ENCODE measurements at places on chromosomes 12 and 14. TPM values are rescaled to one million over a fixed set of nuclear protein-coding genes. Genes with fewer than 3 reads are reported as not detected.

DNA sequence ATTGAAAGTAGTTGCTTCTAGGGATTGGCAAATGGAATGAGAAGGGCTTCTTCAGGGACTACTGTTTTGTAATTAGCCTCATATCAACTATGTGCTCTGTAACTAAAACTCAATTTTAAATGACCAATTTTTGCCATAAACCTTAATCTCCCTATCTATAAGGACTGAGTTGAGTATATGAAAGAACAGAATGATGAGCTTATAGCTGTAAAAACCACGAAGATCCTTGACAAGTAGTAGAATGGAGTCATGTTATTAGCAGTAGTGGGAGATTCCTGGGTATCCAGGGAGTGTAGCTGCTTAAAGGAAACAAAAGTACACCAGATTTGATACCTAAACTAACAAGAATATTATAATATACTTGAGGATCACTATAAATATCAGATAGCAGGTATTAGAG is 28.0 kb downstream of the LGALS3 start:
- H3K4me3 ChIP-seq = no peak overlapping the region
- H3K36me3 ChIP-seq = no peaks in the 10 kb centered on the region
- no peaks in the 10 kb centered on the region for H3K27me3 ChIP-seq
- no peak overlapping the region for H3K27ac ChIP-seq
- H3K4me1 ChIP-seq = no peaks in the 10 kb centered on the region
- no peak for ATAC-seq

- no peaks in the 10 kb centered on the region for H3K36me3 ChIP-seq
- no peak overlapping the region for H3K27ac ChIP-seq
- no peak overlapping the region for H3K4me3 ChIP-seq
- H3K4me1 ChIP-seq = no peaks in the 10 kb centered on the region
Measured at GRCh38 chr12:108442067-108442466, 73.0 kb upstream of the FICD start.

- no peak for ATAC-seq
- no peak overlapping the region for H3K27ac ChIP-seq
- H3K4me1 ChIP-seq = peaks cover 12% of the 10 kb centered on the region
- no peaks in the 10 kb centered on the region for H3K27me3 ChIP-seq
- no peak overlapping the region for H3K4me3 ChIP-seq
Measured at GRCh38 chr12:123450636-123451035, 7.3 kb upstream of the SNRNP35 start.

- H3K27ac ChIP-seq = no peak overlapping the region
- ATAC-seq = no peak
- H3K36me3 ChIP-seq = no peaks in the 10 kb centered on the region
- no peaks in the 10 kb centered on the region for H3K4me1 ChIP-seq
Measured at GRCh38 chr12:129467726-129468125, 436.1 kb downstream of the TMEM132D start.

- no peaks in the 10 kb centered on the region for H3K27me3 ChIP-seq
- H3K4me1 ChIP-seq = no peaks in the 10 kb centered on the region
- no peak overlapping the region for H3K27ac ChIP-seq
- H3K4me3 ChIP-seq = no peak overlapping the region
- H3K36me3 ChIP-seq = no peaks in the 10 kb centered on the region
Measured at GRCh38 chr12:24045816-24046257, 96.4 kb upstream of the SOX5 start.

DNA sequence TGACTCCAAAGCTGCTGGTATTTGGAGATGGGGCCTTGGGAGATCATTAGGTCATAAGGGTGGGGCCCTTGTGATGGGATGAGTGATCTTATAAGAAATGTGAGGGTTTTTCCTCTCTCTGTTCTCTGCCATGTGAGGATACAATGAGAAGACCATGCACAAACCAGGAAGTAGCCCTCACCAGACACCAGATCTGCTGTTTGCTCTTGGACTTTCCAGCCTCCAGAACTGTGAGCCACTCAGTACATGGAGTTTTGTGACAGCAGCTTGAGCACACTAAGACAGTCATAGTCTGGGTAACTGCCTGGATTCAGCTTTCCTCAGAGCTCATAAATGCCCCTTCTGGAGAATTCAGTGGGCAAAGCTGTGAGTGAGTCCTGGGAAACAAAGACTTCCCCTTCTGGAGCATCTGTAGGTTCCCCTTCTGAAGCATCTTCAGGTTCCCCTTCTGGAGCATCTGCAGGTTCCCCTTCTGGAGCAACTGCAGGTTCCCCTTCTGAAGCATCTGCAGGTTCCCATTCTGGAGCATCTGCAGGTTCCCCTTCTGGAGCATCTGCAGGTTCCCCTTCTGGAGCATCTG is 11.0 kb upstream of the PPP4R3A start:
- no peak for ATAC-seq
- no peak overlapping the region for H3K27ac ChIP-seq
- no peaks in the 10 kb centered on the region for H3K4me1 ChIP-seq
- H3K4me3 ChIP-seq = no peak overlapping the region

DNA sequence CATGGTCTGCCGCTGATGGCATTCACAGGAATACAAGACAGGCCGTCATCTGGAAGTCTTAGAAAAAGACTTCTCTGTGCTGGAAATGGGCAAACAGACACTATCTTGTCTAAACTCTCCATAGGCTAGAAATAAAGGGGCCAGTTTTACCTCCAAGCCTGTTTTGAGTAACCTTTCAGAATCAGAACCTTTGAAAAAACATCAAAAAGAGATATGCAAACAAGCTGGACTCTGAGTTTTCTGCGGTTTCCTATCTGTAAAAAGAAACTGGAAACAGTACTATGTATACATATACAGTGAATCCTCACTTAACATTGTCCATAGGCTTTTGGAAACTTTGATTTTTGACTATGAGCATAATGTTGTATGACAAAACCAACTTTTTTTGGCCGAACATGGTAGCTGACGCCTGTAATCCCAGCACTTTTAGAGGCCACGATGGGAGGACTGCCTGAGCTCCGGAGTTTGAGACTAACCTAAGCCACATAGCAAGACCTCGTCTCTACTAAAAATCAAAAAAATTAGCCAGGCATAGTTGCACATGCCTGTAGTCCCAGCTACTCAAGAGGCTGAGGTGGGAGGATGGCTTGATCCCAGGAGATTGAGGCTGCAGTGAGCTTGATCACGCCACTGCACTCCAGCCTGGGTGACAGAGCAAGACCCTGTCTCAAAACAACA is 92.9 kb upstream of the MAX start:
- no peaks in the 10 kb centered on the region for H3K4me1 ChIP-seq
- no peaks in the 10 kb centered on the region for H3K27me3 ChIP-seq
- H3K27ac ChIP-seq = no peak overlapping the region
- no peak overlapping the region for H3K4me3 ChIP-seq

DNA sequence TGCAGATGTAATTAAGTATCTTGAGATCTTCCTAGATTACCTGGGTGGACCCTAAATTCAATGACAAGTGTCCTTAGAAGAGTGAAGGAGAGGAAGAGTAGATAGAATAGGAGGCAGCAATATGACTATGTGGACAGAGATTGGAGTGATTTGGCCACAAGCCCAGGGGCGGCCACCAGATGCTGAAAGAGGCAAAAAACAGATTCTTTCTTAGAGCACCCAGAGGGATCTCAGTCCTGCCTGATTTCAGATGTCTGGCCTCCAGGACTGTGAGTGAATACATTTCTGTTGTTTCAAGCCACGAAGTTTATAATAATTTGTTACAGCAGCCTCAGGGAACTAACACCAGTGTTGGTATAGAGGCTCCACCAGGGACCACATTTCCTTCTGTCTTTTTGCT is 67.3 kb downstream of the DACT1 start:
- H3K4me1 ChIP-seq = no peaks in the 10 kb centered on the region
- no peak for ATAC-seq
- H3K36me3 ChIP-seq = no peaks in the 10 kb centered on the region
- no peaks in the 10 kb centered on the region for H3K27me3 ChIP-seq

DNA sequence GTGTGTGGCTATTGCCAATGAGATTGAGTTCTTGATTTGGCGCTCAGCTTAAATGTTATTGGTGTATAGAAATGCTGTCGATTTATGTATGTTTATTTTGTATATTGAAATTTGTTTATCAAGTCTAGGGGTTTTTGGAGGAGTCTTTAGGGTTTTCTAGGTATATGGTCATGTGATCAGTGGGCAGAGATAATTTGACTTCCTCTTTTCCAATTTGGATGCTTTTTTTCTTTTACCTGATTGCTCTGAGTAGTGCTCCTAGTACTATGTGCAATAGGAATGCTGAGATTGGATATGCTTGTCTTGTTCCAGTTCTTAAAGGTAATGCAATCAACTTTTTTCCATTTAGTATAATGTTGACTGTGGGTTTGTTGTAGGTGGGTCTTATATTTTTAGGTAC is 99.8 kb upstream of the PMCH start:
- H3K27ac ChIP-seq = no peak overlapping the region
- no peak for ATAC-seq
- no peak overlapping the region for H3K4me3 ChIP-seq
- no peaks in the 10 kb centered on the region for H3K4me1 ChIP-seq
- no peaks in the 10 kb centered on the region for H3K27me3 ChIP-seq

The TAS2R42 gene
- total RNA-seq = not detected

The KCNMB4 gene
- 5.1 TPM for total RNA-seq

The TCL1A gene
- not detected for total RNA-seq
